Activated CD8-positive, alpha-beta T cell treated with anti-CD3 and anti-CD28 coated beads for 36 hours (primary cell): ENCODE measurements at places on chromosomes 2 and 18.

DNA sequence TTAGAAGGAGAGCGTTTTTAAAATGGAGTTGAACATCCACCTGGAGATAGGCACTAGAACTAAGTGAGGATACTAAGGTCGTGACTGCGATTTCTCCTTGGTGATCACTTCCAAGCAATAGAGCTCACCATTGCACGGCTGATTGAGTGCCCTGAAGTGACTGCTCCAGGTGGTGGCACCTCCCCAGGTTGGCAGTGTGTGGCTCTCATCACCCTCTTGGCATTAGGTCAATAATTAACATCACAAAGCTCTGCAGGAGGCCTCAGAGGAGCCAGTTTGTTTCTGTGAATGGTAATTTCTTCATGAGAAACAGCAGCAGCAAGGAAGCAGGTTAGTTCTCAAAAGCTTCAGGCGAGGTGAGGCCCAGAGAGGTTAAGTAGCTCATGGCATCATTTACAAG lies 259.6 kb downstream of the CLIP4 start:
- DNase-seq, result no peak

DNA sequence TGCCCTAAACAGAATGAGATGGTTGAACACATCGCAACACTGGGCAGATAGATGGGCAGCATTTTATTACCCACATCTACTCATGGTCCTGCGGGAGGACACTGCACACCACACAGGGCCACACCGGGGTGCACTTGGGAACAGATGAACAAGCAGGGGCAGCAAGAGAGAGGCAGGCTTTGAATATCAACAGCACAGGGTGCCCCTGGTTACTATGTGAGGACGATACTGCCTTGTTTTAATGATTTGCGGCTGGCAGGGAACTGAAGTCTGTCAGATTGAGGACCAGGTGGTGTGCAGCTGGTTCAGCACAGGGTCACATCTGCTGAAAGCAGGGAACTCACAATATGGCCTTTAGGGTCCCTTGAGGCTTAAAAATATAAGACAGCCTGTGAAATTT lies 195.7 kb downstream of the PIEZO2 start:
- no peak for DNase-seq

DNA sequence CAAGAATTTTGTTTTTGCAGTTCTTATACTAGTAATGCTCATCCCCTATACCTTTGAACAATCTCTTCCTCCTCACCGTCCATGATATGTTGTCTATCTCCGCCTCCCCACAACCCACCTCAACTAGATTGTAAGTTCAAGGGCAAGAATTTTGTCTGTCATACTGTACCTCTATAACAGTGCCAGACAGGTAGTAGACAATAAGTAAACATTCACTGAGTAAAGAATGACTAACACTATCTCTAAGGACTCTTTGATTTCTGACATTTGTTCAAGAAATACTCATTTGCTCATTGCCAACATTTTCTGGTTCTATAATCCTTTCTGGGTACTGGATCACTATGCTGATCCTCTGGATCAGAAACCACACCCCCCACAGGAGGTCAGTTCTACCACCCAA lies 82.4 kb downstream of the EXOC6B start:
- no peak for DNase-seq

DNA sequence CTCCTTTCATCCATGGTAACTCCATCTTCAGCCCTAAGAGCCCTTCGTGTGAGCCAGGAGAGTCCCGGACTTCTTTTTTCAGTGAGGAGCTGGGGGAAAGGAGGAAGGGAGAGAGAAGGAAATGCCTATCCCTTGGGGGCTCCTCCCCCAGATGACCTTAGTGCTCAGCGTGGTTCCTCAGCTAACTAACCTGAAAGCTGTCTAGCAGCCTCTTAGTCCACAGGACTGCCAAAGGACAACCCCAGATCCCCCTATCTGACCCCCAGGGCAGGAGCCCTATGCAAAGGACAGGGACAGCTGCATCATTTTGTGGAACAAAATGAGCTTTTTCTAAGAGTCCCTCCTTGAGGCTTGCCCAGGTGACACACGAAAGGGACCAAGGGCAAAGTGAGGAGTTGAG lies 7.9 kb downstream of the SPR start:
- no peak for DNase-seq

- DNase-seq, result no peak
Observed at GRCh38 chr2:124689348-124689747, 664.3 kb downstream of the CNTNAP5 start.

DNA sequence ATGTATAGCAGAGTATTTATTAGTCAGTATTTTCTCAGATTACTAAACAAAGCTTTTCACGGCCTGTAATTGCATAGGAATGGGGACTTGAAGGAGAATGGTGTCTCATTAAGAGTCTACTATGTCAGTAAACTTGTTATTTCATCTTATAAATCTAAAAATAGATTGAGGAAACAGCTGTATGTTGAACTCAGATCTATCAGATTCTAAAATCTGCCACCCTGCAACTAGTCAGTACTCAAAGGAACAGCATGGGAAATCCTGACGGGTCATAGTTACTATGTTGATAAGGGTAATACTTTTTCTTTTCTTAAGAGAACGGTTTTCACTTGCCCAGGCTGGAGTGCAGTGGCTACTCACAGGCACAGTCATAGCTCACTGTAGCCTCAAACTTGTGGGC lies 70.2 kb upstream of the EMILIN2 start:
- DNase-seq, result no peak

DNA sequence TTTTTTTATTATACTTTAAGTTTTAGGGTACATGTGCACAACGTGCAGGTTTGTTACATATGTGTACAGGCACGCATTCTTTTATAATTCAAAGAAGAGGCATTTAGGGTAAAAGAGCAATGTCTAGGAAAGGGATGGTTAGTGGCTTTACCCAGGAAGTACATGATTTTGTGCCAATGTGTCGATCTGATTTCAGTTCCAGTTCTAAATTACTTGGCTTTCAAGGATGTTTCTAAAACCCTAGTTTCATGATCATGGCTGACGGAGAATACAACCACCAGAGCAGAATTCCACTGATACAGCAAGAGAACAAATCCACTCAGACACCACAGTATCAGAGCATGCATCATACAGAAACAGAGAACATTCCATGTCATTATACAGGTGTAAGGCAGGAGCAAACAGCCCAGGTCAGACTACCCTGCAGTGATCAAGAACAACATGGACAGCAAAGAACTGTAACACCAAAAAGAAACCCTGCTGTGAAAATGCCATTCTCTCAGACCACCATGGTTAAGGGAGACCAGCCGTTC lies 116.7 kb upstream of the STK17B start:
- DNase-seq, result no peak

DNA sequence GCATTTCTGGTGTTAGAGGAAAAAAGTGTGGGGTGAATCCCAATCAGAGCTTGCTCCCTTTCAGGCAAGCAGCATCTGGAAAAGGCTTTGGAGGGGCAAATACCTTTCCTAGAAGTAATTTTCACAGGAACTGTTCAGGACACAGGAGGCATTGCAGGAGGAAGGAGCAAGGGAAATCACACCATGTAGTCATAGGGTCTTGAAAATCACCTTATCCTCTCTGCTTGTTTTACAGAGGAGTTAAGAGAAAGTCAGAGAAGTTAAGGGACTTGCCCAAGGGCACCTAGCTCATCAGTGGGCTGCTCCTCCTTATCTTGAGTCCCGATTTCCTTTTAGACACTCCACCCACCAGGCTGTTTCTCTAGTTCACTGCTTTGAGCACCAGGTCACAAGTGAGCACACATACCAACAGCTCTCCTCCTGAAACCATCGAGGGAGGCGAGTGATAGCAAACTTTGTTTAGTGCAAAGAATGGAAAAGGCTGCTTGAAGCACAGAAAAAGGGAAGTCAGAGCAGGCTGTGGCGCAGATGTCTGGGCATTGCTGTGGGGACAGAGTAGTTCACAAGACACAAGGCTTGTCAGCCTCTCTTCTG lies 89.2 kb upstream of the CXCR4 start:
- peak; percentile 40 for DNase-seq

DNA sequence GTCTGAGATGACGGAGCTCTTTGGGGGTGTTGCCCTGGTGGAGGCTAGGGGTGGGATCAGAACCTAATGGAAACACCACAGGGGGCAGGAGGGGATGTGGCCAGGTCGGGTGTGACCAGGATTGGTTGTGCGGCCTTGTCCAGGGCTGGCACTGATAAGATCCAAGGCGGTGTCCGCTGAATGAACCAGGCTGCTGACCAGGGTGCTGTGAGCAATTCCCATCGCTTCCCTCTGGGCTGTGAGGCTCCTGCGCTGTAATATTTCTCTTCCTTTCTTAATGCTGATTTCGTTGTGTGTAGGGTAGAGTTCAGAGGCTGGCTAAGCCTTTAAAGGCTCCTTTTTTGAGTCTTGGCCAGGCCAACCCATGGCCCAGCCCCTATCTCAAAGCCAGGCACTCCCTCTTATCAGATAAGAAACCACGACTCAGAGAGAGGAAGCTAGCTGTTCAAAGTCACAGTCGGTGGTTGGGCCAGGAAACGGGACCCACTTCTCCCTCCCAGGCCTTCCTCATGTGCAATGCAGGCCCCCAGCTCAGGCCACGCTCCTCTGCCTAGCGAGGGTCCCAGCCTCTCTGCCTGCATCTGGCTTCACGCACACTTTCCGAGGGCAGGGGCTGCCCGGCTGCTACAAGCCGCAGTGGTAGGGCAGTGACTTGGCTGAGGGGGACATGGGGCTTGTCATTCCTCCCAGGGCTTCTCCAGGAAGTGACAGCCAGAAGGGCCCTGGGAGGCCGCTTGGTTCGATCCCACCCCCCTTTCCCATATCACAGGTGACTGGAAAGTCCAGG lies 26.0 kb upstream of the FOSL2 start:
- peak; percentile 77 for DNase-seq

- DNase-seq, result no peak
Observed at GRCh38 chr2:25104736-25105135, 62.9 kb downstream of the EFR3B start.

- DNase-seq, result no peak
Observed at GRCh38 chr2:82239176-82239575, 1934.6 kb upstream of the LRRTM1 start.

DNA sequence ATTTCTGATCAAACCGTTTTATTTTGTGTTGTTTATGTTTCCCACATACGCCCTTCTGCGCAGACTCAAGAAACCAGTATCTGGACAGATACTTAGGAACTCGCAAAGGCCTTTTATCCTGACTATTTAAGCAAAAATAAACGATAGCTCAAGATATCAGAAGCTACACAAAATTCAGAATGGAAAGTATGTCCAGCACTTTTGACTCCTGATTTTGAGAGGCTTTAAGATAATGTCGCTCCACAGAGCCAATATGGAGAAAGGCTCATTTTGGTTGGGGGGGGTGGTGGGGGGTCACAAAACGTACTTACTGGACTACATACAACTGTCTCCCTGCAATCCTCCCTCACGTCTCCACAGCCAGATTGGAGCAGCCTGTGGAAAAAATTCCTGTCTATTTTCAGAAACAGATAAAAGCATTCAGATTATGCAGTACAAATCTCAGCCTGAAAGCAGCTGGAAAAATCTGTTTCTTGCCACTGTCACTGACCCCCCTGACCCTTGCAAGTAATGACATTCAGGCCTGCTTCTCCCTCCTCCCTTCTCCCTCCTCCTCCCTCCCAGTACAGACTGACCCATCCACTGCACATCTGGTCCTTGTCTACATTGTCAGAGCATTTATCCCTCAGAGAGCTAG lies 34.9 kb upstream of the LCLAT1 start:
- no peak for DNase-seq

GRCh38 chr18:32389858-32390257 lies 80.8 kb downstream of the GAREM1 start:
- no peak for DNase-seq

GRCh38 chr2:42871372-42871771 lies 79.0 kb upstream of the HAAO start:
- no peak for DNase-seq

GRCh38 chr2:135745545-135745944 lies 3.9 kb downstream of the UBXN4 start:
- DNase-seq, result no peak

GRCh38 chr2:24592441-24593100 lies 101.5 kb downstream of the NCOA1 start:
- no peak for DNase-seq

DNA sequence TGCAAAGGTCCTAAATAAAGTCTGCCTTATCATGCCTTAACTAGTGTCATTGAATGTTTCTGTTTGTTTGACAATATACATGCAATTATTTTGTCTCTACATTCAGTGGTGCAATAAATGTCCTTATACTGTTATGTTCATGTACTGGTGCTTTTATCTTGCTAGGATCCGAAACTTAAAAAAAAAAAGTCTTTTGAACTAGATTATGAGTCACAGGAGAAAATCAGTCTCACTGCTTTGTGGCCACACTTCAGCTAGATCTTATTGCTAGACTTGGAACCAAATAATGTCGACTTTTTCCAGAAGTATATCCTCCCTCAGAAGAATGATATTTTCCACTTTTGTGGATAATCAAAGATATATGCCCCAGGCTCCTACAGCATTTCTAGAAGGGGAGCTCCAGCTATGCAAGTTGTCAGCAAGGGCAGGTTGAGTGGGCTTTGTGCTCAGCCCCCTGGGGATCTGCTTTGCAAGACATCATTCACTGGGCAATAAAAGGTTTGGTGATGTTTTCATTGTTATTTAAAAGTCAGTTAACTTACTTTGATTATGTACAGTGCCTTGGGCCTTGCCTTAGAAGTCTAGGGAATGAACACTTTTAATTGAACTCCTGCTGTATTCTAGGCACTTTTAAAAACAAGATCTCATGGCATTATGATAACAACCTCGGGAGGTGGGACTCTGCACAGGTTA lies 157.1 kb upstream of the LRRTM1 start:
- no peak for DNase-seq

GRCh38 chr2:56654936-56655335 lies 471.1 kb downstream of the CCDC85A start:
- DNase-seq, result no peak

DNA sequence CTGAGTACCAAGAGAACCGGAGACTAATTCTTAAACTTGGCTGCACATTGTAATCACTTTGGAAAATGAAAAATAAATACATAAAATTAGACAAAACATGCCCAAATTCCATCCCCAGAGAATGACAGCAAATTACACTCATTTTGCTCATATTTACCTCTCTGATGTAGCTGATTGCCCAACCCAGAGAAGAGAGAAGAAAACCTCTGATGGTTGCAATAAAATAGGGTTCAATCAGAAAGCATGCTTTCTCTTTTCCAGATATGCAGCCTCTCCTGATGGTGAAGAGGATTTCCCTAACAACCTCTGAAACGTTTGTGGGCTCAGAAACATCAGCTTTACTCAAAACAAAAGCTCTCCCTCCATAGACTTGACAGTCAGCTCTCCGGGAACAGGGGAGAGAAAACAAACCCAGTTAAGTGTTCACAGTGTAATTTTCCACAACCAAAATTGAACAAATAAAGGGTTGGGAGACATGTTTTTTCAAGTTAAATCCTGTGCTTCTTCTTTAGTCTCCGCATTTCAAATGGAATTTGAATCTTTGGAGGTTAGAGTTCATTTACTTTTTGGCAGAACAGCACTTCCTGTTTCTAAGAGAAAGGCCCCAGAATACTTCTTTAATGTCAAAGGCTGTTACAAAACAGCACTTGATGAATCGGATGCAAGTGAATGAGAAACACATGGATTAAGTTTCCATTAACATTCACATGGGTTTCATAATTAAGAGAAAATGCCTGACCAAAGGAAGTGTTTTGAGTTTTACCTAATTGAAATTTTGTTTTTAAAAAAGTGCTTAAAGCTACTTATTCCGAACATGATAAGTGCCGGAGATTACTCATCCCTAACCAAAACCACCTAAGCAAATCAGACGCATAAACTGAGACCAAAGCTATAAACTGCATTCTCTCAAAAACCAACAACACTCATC lies 570.1 kb upstream of the SYT4 start:
- DNase-seq, result no peak
